ENCODE measurements at places on chromosomes 7 and 10. TPM values are rescaled to one million over a fixed set of nuclear protein-coding genes. Genes with fewer than 3 reads are reported as not detected.

The SFTPA1 gene
- not detected for total RNA-seq

The LOXL4 gene
- 4.0 TPM for total RNA-seq

The ADAP1 gene
- 9.1 TPM for total RNA-seq

The MKX gene
- total RNA-seq = 1.2 TPM

The SFRP4 gene
- 0.15 TPM for total RNA-seq

The OR2A7 gene
- total RNA-seq = 21.7 TPM
